ENCODE measurements at places on chromosomes 7 and 10. TPM values are rescaled to one million over a fixed set of nuclear protein-coding genes. Genes with fewer than 3 reads are reported as not detected.

ASIC3 gene
- total RNA-seq: 4.0 TPM

DNA sequence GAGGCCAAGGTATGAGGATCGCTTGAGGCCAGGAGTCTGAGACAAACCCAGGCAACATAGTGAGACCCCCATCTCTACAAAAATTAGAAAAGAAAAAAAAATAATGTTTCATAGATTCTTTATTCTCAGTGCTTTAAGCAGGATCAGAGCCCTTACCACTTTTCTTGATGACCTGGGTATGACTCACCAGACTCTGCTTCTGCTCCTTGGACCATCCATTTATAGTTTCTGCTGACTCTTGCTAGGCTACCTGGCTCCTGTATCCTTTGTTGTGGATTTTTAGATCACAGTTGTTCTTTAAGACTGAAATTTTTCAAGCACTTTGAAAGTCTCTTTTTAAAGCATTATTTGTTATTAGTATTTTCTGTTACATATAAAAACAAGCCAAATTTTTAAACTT, 411.1 kb downstream of the GFRA1 start:
- no peak for DNase-seq

- DNase-seq: no peak
These were observed 167.7 kb downstream of the EMX2 start for GRCh38 chr10:117710181-117710798.

GRCh38 chr7:23230641-23231101, 15.9 kb upstream of the GPNMB start:
- DNase-seq: no peak

FFAR4 gene
- not detected for total RNA-seq

DDC gene
- total RNA-seq: 0.32 TPM

- DNase-seq: no peak
These were observed 70.5 kb downstream of the FAM204A start for GRCh38 chr10:118271671-118272070.

PTPN12 gene
- total RNA-seq: 9.6 TPM

DNA sequence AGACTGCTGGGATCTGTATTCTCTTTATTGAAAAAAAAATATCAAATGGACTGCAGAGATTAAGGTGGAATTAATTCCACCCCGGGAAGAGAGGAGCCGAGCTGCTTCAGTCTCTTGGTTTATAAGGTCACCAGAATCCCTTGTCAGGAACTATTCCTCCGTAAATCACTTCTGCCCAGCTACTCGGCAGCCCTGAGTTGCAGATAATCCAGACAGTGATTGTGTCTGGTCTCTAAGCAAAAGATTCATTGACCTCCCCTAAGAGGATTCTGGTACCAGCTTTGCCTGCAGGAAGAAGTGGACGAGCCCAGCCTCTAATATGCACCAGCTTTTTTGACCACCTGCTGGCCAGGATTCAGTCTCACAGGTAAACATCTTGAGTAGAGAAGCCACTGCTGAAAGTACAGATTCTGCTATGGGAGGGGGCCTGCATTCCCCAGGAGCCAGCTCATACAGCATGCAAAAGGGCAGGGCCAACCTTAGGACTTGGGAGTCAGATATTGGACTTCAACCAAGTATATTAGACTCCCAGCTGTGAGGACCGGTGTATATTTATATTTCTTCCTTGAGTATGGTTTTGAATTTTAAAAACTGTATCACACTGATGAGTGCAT, 27.1 kb upstream of the PLXNA4 start:
- no peak for DNase-seq

DNA sequence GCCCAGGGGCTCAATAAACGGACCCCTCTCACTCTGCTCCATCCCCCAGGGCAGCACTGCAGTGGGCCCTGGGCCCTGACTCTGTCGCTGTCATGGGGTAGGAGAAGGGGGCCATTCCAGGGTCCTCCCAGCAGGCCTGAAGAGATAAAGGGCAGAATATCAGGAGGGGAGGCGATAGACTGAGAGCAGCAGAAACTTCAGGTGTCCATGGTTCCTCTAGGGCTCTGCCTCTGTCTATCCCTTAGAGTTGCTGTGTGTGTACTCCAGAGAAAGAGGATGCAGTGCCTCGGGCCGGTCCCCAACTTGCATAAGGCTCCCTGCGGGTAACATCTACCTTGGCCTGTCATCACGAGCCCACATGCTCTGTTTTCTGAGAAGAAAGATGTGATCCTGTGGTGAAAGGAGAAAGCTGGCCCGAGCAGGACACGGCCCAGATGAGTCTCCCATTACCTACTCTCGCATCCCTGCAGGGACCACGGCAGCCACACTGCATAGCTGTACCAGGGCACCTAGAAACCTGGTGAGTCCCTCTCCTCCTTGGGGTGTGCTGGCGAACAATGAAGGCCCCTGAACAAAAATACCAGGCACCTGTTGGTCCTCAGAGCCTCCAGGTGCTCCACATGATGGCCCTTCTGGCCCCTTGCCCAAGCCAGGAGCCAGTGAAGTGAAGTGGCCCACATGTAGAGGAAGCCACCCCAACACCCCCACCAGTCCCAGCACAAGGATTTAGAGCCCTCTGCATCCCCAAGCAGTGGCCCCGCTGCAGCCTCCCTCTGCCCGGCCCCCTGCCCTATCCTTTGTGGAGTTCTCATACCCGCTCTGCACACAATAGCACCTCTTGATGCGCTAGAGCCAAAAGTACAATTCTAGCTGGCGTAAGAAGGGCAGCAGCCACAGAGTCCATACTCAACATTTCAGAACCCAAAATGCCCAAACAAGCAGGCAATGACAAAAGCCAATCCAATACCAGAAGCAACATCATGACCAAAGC, 106.8 kb downstream of the ARHGAP22 start:
- peak; percentile 4 for DNase-seq

DNA sequence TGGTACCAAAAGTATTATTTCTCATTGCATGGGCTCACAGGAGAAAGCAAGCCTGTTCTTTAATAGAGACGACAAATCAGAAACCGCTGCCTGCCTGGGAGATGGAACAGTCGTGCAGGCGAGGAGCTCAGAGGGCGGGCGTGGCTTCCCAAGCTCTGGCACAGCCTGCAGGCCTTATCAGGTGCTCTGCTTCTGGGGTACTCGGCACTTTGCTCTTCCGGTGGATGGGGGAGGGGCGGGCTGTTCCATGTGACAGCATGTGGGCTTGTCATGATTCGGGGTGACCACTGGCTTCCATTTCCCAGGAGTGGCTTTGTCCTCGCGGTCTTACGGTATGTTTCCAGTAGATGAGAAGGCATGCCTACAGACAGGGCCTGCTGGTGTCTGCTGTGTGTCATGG, 228.6 kb downstream of the MGMT start:
- no peak for DNase-seq

GRCh38 chr7:76302347-76303201, at the start of gene HSPB1:
HSPB1 (plus strand) TSS chr7:76302673; CDS start chr7:76302713, 40 bp downstream.
- peak; percentile 54 for DNase-seq

GRCh38 chr7:102295346-102296178, 8.9 kb downstream of the SH2B2 start:
- DNase-seq: no peak

AMPH gene
- 0.14 TPM for total RNA-seq

Data from activated T-helper 2 cell treated with anti-CD3 and anti-CD28 coated beads, Interferon-gamma antibody, Interleukin-2, Interleukin-4, amounts not matched to agents 10 μg/mL and 5 μg/mL and 100 μg/mL, durations not matched to agents 14 hours and 24 hours and 36 hours (primary cell).